ENCODE measurements at places on chromosomes 5 and 9.

DNA sequence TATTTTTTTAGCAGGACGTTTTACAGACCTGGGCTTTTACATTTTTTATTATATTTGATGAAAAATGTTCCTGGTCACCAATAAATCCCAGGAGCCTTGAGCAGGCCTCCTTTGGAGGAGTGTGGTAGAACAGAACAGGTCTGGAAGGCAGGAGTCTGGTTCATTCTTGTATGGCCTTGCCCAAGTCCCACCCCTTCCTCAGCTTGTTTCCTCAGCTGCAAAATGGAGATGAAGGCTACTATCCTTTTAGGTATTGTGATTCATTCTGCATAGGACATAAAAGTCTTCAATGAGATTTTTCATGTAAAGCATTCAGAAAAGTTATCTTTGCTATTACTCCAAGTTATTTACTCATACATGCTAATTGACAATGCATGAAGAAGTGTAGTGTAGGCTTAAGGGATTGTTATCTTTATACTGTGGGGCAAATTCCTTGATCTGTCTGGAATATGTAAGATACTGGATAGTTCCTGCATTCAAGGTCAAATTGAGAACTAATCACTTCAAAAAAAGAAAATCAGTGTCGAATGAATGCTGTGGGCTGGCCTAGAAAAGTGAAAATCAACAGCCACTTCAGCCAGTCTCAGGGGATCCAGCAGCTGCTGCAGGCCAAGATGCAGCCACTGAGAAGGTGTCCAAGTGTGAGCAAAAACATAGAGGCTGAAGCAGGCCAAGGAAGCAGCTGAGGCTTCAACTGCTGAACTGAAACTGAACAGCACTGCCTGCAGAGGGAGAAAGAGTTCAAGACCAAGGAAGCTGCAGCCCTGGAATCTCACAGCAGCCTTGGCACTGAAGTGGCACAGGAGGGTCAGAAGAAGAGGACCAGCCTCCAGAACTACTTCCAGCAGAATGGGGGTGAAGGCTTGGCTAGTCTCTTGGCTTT is 15.5 kb upstream of the SLC36A3 start:
- peak; percentile 38 for DNase-seq

- DNase-seq: no peak
These were observed 105.1 kb downstream of the DEPDC1B start for GRCh38 chr5:60594715-60595477.

DNA sequence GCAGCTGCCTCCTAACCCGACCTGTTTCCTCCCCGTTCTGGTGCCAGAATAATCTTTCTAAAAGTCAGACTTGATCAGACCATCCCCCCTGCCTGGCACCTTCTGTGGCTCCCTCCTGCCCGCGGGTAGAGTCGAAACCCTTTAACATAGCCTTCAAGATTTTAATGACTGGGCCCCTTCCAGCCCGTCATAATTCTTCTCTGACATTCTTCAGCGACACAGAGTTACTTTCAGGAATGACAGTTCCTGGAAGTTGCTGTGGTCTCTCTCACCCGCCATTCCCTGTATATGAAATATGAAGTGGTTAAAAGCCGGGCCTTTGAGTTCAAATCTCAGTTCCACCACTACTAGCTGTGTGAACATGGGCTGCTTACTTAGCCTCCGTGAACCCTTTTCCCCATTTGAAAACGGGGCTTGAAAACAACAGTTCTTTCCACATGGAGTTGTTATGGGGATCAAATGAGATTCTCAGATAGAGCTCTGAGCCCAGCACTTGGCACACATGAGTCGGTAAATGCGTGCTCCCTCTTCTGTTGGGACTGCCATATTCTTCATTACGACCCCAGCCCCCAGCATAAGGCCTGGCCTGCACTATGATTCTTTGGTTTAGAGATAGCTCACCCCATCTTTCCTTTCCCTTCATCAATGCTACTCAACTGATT is 737 bp downstream of the NANS start:
- DNase-seq: peak; percentile 46

DNA sequence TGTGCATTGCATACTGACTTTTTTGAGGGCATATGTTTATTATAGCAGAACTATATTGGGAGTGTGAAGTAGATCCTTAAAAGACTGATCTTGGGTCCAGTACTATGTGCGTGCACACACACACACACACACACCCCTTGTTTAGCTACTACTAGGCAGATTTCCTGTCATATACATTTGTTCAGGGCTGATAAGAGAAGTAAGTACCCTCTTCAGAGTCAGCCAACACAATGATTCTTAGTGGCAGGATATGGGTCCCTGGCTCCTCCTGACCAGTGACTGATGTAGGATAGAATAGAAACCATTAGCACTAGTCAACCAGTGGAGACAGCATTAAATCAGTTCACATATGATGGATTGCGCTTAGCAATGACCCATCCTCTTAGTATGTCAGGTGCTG is 76.2 kb upstream of the MIER3 start:
- DNase-seq: no peak

DNA sequence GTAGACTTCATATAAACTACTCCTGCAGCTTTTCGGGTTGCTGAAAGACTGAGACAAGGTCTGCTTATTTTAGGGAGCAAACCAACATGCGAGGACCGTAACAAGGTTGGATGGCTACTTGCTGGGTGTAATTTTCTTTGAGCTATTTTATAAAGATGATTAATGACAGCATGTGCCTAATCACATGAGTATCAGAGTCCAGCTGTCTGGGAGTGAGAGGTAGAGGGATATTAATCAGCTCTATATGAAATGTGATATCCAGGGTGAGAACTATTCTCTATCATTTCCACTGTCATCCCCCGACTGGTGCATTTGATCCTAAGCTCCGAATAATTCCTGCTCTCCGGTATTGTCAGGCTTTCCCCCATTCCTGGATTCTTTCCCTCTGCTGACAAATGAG is 193.8 kb upstream of the HMHB1 start:
- no peak for DNase-seq

DNA sequence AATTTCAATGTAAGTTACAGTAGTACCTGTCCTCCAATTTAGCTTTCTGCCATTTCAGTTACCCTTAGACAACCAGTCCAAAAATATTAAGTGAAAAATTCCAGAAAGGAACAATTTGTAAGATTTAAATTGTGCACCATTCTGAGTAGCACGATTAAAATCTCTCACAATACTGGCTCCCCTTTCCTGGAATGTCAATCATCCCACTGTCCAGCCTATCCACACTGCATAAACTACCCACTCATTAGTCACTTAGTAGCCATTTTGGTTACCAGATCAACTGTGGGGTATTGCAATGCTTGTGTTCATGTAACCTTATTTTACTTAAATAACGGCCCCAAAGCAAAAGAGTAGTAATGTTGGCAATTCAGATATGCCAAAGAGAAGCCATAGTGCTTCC is 11.6 kb downstream of the KIF24 start:
- no peak for DNase-seq

DNA sequence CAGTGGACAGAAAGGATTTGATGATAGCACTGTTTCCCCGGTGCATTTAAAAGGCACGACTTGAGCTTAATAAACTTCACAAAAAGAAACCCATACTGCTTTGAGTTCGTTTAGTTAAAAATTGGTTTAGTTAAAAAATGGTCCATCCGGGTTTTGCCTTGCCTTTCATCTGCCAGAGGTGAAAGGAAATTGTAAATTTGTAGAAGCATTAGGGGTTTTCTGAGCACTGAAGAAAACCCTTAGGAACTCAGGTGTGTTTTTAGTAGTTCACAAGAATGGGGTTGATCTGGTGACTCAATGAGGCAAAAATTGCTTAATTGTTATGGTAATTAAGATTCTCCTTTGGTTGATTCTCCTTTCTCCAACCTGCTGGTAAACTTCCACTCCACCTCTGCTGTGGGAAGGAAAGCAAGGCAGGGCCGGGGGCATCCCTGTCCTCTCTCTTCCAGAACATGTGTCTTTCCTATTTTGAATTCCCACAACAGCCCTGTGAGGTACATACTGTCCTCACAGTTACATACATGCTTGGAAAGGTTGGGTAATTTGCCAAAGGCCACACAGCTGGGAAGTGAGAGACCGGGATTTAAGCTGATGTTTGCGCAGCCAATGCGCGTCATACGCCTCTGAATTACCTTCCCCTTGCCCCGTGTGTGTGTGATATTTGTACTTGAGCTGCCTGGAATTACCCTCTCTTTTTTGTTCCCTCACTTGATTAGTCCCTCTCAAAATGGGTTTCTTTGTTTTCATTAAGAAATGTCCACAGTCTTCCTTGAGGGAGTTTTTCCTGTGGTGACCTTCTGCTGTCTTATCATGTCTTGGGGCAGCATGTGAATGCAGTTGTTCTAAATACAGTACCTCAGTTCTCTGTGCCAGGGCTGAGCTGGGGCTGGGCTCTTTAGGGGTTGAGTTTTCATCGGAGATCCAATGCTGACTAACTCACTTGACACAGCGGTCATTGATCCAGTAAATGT is 94.4 kb downstream of the ARHGAP26 start:
- no peak for DNase-seq

DNA sequence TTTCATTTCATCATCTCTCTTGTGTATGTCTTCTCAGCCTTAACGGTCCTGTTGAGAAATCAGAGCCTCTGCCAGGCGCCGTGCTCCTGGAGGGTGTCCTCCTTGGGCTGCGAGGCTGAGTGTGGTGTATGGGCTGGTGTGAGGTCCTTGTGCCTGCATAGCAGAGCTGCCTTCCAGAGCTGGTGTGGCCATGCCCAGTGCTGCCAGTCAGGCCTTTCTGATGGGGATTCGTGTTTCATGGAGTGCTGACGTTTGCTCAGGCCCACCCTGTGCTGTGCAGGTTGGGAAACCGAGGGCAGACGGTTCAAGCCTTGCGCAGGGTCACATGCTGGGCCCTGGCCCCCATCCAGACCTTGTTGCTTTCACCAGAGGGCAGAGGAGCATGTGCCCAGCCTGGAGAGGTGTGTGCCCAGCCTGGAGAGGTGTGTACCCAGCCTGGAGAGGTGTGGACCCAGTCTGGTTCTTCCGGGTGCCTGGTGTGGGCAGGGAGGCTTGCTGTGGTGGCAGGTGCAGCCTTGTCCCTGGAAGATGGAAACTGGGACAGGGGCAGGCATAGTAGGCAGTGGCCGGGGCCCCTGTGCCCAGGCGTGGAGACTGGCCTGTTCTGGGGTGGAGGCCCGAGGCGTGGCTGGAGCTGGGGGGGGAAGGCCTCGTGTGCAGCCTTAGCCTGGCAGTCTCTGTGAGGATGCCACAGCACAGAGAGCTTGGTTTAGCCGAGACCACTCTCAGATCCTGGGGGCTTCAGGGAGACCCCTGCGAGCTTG is 84.0 kb downstream of the RXRA start:
- no peak for DNase-seq

DNA sequence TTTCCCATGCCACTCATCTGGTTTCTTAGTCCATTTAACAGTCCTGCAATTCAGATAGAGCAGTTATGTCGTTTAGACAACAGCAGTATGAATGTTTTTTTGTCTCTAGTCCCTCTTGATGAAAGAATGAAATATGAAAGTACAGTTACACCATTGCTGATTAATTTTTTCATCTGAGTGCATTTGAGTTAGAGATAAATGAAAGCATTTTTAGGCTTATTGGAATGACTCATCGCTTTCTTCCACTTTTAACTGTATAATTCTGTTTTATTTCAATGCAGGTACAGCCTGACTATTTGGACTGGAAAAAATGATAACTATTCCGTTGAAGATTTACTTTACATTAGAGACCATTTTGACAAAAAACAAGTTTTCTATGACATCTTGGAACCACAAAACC is 28.7 kb downstream of the ANKRD34B start:
- no peak for DNase-seq

DNA sequence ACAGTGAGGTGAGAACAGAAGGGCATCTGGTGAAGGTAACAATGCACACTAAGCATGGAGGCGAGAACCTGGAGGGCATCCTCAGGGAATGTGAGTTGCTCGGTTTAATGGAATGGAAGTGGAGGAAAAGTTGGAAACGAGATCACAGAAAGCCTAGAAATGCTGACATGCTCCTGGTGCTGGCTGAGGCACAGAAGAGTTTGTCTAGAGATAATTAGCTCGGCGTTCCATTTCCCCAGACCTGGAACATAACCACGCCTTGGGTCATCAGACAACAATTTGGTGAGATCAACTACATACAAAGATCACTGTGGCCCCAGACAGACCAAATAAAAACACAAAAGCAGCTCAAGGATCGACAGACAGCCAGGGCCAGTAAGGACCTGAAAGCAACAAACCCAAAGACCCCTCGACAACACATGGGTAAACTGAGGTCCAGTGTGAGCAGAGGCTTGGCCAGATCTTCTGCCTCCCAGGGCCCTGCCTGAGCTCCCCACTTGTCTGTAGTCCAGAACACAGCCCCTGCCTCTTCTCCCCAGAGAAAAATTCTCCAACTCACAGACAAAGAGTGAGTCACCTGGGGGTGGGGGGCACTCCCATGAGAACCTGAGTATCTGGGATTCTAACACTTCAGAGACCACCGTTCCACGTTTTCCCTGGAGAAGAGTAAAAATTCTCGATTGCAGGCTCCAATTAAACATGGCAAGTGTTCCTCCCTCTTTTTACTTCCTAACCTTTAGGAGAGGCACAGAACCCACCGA is 52.5 kb downstream of the SHB start:
- peak; percentile 69 for DNase-seq

- no peak for DNase-seq
These were observed 66.7 kb upstream of the XPA start for GRCh38 chr9:97763874-97764273.

DNA sequence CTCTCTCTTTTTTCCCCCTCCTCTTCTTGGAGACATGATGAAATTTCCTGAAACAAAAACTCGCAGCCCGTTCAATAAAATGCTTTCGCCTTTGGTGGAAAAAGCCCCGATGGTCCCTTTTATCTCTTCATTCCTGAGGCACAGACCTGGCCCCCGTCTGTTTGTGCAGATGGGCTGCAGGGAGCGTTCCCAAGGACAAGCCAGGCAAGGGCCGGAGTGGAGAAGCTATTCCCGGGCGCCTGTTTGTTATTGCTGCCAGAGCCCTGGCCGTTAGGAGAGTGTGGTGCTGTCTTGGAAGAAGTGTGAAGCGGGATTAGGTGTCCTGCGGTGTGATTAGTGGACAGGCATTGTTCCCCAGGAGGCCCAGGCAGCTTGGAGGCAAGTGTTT is 71.9 kb downstream of the SMIM23 start:
- no peak for DNase-seq

GRCh38 chr9:69207503-69207902 is 33.4 kb downstream of the TJP2 start:
- DNase-seq: no peak

DNA sequence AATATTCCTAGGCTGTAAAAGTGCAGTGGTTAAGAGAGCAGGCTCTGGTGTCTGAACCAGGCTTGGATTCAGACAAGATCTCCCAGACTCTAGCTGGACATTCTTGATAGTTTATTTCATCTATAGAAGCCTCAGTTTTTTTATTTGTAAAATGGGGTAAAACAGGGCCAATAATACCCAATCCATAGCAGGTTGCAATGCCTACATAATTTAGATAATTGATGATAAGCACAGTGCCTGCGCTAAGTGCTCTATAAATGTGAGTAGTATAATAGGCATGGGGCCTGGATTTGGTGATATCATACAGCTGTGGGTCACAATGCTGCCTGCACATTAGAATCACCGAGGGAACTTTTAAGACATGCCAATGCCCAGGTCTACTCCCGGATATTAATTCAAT is 603.5 kb downstream of the ISL1 start:
- no peak for DNase-seq

DNA sequence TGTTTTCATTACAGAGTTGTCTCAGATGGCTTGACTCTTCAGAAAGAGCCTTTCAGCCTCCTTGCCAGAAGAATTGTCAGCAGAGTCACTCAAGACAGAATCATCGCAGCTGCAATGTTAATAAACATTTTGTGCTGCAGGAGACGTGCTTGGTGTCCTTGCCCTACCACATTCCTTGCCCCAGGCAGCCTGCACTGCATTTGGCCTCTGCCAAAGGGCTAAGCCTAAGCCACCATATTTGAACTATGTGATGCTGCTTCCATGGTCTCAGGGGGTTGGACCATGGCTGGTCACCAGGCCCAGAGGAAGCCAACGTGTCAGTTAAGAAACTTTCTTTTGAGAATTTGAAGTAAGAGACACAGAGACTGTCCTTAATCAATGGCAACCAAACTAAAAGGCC is 145.4 kb downstream of the ACTL7B start:
- no peak for DNase-seq

All from ELR (cell line).